Stimulated activated CD4-positive, alpha-beta T cell treated with anti-CD3 and anti-CD28 coated beads, TNF-alpha, amount 100 ng/mL, for 4 hours (primary cell): ENCODE measurements at places on chromosomes 11 and 22.

DNA sequence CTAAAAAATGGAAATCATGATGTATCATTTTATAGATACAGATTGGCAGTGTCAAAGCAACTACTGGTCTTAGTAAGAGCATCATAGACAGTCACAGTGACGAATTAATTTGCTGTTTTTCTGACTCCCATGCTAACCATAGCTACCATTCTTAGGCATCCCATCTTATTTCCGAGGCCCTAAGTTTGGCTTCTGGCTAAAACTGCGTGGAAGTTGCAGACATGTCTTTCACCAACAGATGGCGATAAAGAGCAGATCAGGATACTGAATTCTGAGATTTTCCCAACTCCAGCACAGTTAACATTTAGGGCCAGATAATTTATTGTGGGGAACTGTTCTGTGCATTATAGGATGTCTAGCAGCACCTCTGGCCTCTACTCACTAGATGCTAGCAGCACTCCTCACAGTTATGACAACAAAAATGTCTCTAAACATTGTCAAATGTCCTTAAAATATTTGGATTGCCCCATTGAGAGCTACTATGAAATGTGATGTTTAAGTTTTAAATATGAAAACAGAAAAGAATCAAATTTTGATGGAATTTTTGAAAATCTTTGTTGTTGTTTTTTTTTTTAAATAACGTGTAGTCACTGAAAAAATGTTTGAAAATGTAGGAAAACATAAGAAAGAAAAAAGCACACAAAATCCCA is 16.3 kb downstream of the OR2AG2 start:
- no peak for DNase-seq

GRCh38 chr11:109075976-109076375 is 346.0 kb upstream of the C11orf87 start:
- DNase-seq: no peak

DNA sequence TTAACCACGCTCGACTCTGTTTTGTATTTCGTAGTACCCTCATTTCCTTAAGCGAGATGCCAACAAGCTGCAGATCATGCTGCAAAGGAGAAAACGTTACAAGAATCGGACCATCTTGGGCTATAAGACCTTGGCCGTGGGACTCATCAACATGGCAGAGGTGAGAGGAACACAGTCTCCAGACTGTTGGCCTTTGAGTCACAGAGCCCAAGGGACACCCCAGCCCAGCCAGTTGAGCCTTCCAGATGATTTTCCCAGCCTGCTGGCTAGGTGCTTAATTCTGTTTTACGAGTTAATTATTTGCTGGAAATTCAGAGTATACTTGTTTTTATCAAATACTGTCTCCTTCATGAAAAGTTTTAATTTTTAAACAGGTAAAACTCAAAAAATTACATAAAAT is 57.3 kb upstream of the RAB1B start:
- DNase-seq: no peak

- no peak for DNase-seq
Measured at GRCh38 chr11:39668640-39669039, 1790.8 kb downstream of the LRRC4C start.

GRCh38 chr11:72006309-72007088 is 7.8 kb downstream of the IL18BP start:
- no peak for DNase-seq

DNA sequence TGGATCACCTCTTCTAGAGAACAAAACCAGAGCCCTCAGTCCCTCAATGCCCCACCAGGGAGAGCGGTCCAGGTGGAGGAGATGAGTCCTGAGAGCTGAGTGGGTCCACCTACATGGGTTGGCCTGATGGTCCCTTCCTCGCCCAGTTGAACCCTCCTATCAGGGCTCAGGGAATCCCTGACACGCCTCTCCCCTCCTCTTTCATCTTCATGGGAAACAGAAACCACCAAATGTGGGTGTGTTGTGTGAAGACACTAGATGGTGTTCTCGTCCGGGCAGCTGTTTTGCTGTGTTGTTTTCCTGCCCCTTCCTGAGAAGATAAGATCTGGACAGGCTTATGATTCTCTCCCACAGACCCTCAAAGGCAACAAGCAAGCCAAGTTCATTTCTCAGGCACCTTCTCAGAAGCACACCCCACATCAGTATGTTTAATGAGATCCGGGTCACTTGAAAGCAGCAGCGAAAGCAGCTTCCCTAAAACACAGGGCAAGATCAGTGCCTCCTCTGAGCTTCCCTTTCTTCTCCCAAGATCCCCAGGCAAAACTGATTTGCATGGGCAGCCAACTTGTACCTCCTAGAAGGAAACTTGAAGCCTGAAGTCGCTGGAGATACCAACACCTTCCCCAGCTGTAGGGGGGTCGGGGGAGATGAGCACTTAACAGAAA is 35.3 kb upstream of the POU2AF1 start:
- DNase-seq: no peak

DNA sequence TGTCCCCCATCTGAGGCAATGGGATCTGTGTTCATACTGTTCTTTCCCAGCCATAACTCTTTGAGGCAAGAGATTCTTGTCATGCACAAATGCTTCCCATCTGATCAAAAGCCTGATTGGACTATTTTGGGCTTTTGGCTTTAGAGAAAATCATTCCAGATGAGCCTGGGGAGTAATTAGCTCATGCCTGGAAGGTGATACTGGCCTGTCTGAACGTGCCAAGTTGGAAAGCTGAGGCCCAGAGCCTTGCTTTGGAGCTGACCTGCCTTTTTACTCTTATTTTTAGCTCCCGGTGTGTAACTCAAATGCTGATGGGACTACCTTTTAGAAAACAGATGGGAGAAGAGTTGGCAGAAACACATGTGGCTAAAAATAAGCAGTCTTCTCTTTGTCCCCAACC is 105.0 kb downstream of the DBX1 start:
- no peak for DNase-seq

GRCh38 chr11:82546661-82547557 is 186.8 kb downstream of the FAM181B start:
- no peak for DNase-seq

DNA sequence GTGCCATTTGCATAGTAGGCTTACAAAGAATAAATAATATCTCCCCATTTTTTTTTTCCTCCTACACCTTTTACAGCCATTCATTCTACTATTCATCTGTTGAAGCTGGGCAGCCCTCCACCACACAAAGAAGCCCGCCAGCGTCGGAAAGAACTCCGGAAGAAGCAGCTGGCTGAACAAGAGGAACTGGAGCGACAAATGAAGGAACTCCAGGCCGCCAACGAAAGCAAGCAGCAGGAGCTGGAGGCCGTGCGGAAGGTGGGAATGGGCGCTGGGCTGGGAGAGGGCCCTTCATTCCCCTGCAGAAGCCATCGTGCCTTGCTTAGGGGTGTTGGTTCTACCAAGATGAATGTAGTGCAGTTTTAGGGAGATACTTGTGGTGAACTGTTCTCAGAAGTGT is 68.6 kb downstream of the SWAP70 start:
- DNase-seq: no peak

GRCh38 chr11:60761436-60762190 is 4.9 kb downstream of the MS4A15 start:
- no peak for DNase-seq

GRCh38 chr11:111531136-111531535 is 9.4 kb upstream of the LAYN start:
- no peak for DNase-seq

- DNase-seq: no peak
Measured at GRCh38 chr11:71463331-71464211, 10.6 kb downstream of the NADSYN1 start.

- no peak for DNase-seq
Measured at GRCh38 chr11:97461934-97462333, 1072.1 kb downstream of the JRKL start.

DNA sequence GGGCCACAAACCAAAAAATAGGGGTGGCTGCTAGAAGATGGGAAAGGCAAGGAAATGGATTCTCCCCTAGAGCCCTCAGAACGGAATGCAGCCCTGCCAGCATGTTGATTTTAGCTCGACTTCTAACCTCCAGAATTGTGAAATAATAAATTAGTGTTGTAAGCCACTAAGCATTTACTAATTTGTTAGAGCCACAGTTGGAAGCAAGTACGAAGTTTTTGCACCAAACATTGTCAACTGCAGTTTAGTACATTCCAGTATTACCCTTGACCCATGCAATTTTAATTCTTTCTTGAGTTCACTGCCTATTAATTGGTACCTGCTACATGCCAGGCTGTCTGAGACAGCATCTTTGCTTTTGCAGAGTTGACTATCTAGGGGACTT is 32.2 kb downstream of the PARVA start:
- DNase-seq: no peak

- no peak for DNase-seq
Measured at GRCh38 chr22:42078469-42079318, 806 bp upstream of the SMDT1 start.

GRCh38 chr22:36860821-36861659 is at the start of gene NCF4:
TSS of gene NCF4 (plus strand) at chr22:36861006. CDS start at chr22:36861172, 166 bp downstream.
- DNase-seq: no peak

- no peak for DNase-seq
Measured at GRCh38 chr11:94832604-94833235, 64.6 kb downstream of the AMOTL1 start.

DNA sequence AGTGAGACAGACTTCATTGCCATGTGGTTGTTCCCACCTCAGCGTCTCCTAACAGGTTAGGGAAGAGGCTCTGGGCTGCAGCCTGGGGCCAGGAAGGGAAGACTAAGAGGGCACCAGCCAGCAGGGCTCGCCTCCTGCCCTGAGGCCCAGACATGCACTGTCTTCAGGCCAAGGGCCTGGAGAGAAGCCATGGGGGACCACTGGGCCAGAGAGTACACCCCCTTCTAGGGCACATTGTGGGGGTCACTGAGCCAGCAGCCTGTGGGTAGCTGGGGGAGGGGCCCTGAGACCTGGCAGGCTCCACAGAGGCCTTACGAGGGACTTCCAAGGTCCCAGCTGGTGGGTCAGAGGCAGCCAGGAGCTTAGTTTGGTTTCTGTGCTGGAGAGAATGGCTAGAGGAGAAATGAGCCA is 25.0 kb upstream of the MYRF start:
- DNase-seq: no peak

DNA sequence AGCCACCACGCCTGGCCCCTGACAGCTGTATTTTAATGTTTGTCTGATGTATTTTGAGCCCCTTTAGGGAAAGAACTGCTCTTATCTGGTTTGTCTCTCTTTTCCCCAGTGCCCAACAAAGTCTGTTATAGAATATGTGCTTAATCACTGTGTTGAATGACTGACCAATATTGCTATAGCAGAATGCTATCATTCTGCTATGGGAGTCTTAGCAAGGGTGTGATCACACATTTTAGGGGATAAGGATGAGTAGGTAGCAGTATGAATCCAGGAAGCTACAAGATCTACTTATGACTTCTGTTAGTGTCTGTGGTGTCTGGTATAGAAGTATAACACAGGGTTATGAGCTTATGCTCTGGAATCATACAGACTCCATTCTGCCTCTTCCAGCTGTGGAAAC is 117.5 kb upstream of the RRM1 start:
- DNase-seq: no peak

DNA sequence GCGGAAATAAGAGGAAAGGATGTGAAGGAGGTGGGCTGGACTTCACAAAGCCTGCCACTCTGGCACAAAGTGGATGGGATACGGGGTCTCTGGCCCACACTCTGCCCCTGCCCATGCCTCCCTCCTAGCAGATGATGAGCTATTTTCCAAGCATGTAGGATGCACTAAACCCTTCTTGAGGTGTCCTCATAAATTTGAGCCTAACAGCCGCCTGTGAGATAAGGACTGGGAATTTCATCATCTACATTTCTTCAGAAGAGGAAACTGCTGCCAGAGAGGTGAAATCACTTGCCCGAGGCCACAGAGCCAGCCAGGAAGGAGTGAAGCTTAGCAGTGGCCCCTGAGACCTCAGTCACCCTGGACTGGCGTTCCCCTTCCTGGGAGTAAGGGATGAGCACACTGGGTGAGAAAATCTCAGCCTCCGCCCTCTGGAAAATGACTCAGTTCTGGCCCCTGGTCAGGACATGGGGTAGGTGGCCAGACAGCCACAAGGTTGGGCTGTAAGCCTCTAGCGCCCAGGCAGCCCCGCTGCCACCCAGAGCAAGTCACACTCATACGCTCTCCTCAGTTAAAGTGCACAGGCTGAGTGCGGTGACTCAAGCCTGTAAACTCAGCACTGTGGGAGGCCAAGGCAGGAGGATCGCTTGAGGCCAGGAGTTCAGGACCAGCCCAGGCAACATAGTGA is 27.9 kb downstream of the MB start:
- no peak for DNase-seq

GRCh38 chr11:85809863-85810262 is 1.1 kb downstream of the SYTL2 start:
- DNase-seq: no peak

DNA sequence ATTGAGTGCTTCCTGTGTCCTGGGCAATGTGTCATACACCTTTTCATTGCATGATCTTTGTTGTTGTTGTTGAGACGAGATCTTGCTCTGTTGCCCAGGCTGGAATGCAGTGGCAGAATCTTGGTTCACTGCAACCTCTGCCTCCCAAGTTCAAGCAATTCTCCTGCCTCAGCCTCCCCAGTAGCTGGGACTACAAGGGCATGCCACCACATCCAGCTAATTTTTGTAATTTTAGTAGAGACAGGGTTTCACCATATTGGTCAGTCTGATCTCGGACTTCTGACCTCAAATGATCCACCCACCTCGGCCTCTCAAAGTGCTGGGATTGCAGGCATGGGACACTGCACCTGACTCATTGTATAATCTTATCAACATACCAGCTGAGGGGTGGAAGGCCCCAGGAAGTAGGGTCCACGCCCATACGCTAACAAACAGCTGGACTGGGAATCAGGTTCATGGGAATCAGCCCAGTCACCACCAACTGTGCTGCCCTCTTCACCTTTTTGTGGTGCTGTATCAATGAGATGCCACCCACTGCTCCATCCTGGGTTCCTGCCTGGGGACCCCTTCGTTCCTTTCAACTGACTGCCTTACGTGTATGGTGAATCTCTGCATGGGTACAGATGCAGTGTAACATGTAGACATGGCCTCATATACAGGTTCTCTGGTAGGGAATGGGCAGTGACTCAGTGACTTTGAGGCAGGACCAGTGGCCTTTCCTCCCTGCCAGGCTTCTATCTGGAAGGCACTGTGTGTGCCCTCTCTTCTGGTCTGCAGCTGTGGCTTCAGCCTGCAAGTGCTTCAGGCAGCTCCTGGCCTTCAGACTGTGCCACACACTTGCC is 32.5 kb upstream of the YWHAH start:
- no peak for DNase-seq

DNA sequence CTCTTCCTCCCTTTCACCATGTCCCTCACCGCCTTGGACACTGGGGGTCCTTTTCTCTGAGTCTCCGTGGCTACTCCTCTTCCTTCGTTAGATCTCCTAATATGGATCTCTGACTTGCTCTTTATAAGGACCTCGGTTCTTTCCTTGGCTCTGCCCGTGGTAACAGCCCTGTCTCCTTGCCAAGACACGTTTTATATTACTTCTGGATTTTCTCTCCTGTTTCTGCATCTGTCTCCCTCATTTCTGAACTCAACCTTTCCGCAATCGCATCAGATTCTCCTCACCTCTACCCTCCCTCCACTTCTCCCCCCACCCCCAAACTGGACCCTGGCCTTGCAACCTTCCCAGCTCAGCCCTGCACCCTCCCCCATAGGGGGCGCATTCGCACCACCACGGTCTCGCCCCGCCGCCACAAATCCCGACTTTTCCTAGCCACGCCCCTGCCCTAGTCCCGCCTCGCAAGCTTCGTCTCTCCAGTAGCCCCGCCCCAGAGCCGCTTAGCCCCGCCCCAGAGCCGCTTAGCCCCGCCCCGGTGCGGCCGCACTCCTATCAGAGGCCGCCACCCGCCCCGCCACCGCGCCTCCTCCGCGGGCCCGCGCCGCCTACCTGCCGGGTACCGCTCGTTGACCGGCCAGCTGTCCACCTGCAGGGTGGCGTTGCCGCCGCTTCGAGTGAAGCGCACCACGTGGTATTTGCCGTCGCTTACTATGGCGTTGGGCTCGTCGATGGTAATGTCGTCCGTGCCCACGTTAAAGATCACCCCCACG is 39.0 kb downstream of the SLC22A12 start:
- no peak for DNase-seq

GRCh38 chr11:66562907-66563583 is 5.4 kb downstream of the CTSF start:
- DNase-seq: no peak
